Aorta (tissue), 5 donors: ENCODE measurements at places on chromosomes 1 and 21. TPM values are rescaled to one million over a fixed set of nuclear protein-coding genes. Genes with fewer than 3 reads are reported as not detected.

The AMPD1 gene
- polyA plus RNA-seq: 0.05 TPM

The GNG12 gene
- polyA plus RNA-seq: 84.9 TPM

- peak; percentile 84 for DNase-seq
- no peaks in the 10 kb centered on the region for H3K36me3 ChIP-seq
- H3K4me3 ChIP-seq: no peak overlapping the region
- peaks cover 3% of the 10 kb centered on the region for H3K4me1 ChIP-seq
- H3K27ac ChIP-seq: no peak overlapping the region
- no peaks in the 10 kb centered on the region for H3K27me3 ChIP-seq
Observed at GRCh38 chr1:76336931-76337371, 262.4 kb downstream of the ST6GALNAC3 start.

GRCh38 chr1:212635141-212635631, 26.6 kb downstream of the ATF3 start:
- no peak overlapping the region for H3K27ac ChIP-seq
- H3K4me1 ChIP-seq: no peaks in the 10 kb centered on the region
- no peak overlapping the region for H3K4me3 ChIP-seq
- H3K27me3 ChIP-seq: no peaks in the 10 kb centered on the region
- H3K36me3 ChIP-seq: no peaks in the 10 kb centered on the region
- no peak for DNase-seq

DNA sequence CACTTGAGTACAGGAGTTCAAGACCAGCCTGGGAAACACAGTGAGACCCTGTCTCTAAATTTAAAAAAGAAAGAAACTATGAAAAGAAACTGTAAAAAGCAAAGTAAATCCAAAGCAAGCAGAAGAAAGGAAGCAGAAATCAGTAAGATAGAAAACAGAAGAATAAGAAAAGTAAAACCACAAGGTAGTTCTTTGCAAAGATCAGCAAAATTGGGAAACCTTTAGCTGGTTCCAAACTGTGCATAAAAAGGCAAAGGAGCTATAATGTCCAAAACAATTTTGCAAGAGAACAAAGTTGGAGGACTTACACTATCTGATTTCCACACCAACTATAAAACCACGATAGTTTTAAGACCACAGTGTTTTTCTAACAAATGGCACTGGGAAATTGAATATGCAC, 218.8 kb downstream of the RPS6KC1 start:
- H3K27ac ChIP-seq: no peak overlapping the region
- H3K4me3 ChIP-seq: no peak overlapping the region
- H3K27me3 ChIP-seq: no peaks in the 10 kb centered on the region
- no peaks in the 10 kb centered on the region for H3K36me3 ChIP-seq
